ELF-1 (cell line): ENCODE measurements at places on chromosomes 5 and 9.

- DNase-seq, result no peak
Measured at GRCh38 chr9:86575825-86576525, 221.8 kb upstream of the TUT7 start.

DNA sequence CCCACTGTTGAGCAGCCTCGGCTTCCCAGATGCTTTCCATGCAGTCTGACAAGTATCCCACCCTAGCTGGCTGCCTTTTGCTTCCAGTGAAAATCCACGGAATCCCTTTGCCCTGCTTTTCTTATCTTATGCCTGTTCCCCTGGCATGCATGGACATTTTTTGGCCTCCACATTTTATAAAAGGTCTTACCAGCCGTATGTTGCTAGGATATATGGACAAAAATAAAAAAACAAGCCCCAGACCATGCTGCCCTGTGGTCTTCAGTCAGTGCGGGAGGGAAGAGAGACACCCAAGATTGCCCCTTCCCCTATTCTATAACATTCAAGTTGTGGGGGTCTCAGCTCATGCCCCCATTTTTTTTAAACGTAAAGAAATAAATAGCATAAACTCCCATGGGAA is 129.6 kb downstream of the COL23A1 start:
- DNase-seq, result no peak

DNA sequence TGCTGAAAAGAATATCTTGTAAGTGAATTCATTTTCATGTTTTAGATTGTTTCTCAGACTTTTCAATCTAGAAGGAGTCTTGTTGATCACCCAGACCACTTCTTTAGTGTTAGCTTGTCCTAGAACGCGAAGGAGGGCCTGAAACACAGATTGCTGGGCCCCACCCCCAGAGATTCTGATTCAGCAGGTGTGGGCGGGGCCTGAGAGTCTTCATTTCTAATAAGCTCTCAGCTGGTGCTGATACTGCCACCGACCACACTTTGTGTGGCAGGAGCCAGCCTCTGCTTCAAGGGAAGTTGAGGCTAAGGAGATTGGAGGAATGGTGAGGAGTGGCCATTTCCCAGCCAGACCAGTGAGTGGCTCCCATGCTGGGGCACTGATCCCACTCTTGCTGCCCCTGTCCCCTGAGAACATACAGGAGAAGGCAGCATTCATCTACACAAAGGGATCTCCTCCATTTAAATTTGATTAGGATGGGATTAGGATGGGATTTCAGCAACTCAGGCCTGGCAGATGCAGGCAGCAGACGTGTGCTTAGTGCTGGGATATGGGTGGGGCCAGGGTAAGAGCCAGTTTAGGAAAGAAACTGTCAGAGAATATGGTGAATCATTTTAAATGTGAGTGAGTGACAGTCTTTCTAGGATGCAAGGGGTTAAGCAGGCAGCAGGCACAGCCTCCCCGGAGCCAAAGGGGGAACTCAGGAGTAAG is 35.9 kb downstream of the ZNF618 start:
- no peak for DNase-seq

- DNase-seq, result no peak
Measured at GRCh38 chr9:70466976-70467561, 52.6 kb upstream of the KLF9 start.

GRCh38 chr9:87146933-87147332 is 199.6 kb upstream of the GAS1 start:
- DNase-seq, result no peak

GRCh38 chr5:96690861-96691260 is 28.7 kb downstream of the CAST start:
- no peak for DNase-seq

GRCh38 chr5:19977099-19977498 is 10.9 kb downstream of the CDH18 start:
- no peak for DNase-seq

GRCh38 chr5:172199446-172199845 is 5.5 kb downstream of the EFCAB9 start:
- DNase-seq, result no peak

DNA sequence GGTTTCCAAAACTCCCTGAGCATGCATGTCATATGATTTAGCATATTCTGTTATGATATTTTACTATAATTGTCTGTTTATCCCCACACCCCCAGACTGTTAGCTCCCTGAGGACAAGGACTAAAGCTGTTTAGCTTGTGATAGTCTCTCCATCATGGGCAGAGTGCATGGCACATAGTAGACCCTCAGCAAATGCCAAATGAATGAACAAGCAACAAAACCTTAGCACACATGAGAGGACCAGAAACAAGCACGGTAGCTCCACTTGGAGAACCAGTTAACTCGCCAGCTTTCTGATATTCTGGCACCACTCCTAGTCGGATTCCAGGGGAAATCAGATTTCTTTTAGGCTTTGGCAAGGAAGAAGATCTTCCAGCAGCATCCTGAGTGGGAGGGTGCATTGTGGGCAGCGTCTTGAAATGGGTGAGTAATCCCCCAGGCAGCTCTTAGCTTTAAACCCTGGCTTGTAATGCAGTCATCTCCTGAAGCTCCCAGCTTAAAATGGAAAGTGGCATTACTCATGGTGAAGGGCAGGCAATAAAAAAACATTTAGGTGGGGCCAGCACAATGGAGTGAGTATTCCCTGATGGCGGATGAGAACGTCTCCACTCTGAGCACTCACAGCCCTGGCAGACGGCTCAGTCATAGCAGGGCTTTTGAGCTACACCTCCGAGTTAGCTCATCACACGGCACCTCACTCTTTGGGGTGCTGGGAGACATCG is 41.1 kb downstream of the FGF1 start:
- peak; percentile 52 for DNase-seq

DNA sequence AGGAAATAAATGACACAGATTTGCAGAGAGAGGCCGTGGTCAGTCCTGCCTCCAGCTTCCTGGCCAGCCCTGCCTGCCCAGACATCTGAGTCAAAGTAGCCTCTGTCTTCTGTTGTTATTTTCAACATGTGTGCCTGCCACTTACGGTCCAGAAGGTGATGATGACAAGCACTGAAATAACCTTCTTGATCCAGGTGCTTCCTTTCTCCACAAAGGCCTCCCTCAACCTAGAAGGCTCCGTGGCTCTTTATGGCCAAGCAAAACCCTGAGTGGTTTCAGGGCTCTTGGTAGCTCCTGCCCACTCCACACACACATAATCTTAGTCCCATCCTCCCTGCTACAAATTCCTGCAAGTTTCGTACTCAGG is 34.1 kb upstream of the SLC6A19 start:
- no peak for DNase-seq

DNA sequence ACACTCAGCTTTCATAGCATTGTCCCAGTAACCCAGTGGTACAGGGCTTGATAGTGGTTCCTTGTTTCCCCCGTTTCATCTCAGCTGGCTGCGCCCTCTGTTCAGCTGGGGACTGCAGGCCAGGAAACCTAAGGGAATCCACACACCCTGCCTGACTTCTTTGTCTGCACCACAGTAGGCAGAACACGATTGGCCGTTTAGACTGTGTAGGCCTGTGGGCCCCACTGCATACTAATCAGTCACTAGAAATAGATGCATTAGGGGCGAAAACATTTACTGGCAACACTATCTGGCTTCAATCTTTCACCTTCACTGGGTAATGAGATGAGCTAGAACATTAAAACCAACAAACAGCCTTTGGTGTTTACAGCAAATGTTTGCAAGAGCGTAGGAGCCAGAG is 512.7 kb upstream of the BRINP1 start:
- no peak for DNase-seq

DNA sequence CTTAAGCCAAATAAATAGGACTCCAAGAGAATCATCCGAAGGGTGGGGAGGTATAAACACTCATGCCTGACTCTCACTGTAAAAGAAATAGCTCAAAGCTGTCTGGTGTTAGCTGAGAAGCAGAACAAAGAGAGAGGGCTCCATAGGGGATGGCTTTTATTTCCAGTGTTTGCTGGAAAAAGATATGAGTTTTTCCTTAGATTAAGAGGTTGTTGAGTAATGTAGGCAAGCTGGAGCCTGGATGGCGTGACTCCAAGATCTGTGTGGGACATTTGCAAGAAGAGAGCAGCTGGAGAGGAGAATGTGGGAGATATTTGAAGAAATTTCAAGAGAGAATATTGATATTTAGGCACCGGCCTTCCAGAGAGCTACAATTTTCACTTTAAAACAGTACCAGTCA is 793.7 kb upstream of the RGMB start:
- no peak for DNase-seq

GRCh38 chr5:7801891-7802614 is 48.9 kb downstream of the CFAP90 start:
- no peak for DNase-seq

DNA sequence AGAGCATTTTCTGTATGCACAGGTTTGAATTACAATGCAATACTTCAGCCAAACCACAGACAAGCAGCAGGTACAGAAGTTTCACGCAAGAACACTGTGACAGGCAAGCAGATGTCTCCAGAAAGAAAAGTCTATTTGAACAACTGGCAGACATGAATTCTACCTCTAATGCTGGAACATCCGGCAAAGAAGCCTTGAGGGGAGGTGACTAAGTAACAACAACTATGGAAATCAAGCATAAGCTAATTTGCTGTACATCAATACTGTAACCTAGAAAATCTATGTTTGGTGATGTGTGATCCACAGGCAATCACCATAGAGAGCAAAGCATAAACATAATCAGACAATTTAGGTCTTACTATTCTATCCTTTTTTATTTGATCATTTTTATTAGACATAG is 65.5 kb downstream of the PLK2 start:
- no peak for DNase-seq

DNA sequence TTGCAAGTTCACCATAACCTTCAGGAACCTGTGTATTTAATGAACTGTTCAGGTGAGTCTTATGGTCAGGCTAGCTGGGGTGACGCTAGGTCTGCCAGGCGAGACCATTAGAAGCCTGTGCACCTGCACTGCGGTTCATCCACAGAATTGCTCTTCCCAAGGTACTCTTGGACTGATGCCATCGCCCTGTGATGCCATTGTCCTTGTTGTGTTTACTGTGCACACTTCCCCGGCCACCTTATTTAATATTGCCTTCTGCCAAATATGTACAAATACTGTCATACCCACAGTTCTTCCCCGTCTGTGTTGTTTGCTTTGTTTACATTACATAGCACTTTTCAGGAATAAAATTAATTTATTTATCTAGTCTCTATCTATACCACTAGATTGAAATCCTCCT is 66.3 kb downstream of the RCL1 start:
- no peak for DNase-seq

DNA sequence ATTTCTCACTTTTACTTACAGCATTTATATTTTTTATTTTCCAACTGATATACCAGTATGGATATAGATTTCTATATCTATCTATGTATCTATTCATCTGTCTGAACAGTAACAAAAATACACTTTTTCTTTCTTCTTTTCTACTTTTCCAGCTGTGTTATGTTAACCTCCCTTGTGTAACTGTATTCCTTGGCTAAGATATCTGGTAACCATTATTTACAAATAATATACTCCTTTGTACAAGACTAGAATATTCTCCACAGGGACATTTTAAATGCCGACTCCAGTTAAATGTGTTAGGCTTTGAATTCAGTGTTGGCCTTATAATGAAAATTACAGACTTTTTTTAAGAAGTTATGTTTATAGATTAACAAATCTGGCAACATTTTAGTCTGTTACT is 168.7 kb downstream of the XRCC4 start:
- no peak for DNase-seq

DNA sequence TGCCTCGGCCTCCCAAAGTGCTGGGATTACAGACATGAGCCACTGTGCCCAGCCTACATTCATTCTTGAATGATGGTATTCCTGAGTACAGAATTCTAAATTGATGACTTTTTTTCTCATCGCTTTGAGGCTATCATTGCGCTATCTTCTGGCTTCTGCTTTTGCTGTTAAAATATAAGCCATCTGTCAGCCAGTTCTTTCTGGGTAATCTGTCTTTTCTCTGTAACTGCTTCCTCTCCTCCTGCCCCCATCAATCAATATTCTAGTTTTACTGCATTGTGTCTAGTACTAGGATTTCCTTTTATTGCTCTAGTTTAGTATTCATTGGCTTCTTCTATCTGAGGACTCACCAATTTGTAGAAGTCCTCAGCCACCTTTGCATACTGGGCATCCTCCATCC is 89.0 kb downstream of the PLPP1 start:
- no peak for DNase-seq

DNA sequence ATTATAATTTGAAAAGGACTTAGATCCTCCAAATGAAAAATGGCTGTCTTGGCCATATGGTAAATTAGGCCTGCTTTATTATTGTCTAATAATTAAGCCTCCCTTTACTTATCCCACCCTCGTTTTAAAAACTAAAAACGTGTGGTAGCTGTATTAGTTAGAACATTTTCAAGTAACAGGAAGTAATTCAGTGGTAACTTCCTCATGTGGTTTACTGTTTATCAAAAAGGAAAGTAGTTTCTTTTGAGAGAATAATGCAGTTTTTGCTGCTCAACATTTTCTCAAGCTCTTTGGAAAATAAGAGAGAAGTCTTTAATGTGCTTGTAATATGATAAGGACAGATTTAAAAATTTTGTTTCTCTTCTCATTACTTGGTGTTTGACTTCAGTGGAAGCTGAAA is 26.0 kb downstream of the ZCCHC7 start:
- no peak for DNase-seq

GRCh38 chr5:138370537-138370936 is 18.1 kb downstream of the KDM3B start:
- no peak for DNase-seq

GRCh38 chr9:103203172-103203571 is 208.0 kb downstream of the CYLC2 start:
- no peak for DNase-seq

DNA sequence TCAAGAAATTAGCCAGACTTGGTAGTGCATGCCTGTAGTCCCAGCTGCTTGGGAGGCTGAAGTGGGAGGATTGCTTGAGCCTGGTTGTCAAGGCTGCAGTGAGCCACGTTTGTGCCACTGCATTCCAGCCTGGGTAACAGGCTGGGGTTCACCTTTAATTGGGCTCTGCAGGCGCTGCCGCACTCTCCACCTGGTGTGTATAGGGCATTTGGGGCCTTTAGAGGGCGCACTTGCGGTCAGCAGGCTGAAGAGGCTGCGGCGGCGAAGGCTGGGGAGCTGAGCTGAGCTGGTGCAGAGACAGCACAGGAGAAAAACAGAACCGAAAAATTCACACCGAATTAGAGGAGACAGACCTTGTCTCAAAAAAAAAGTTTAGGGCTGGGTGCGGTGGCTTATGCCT is 31.2 kb downstream of the CDK7 start:
- peak; percentile 73 for DNase-seq

GRCh38 chr5:94376672-94377345 is 241.6 kb downstream of the KIAA0825 start:
- no peak for DNase-seq

- no peak for DNase-seq
Measured at GRCh38 chr5:154485096-154485491, 7.1 kb upstream of the HAND1 start.

DNA sequence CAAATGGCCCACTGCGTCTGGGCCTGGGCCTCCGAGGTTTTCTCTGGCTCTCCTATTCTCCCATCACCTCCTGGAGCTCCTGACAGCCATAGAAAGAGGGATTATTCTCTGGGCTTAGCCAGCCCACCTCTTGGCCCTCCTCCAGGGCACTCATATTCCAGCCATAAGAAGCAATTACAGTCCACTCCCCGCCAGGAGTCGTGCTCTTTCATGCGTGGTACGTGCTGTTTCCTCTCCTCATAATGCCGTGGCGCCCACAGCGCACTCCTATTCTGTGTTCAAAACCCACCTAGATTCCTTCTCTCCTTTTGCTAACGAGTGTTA is 240.8 kb upstream of the ZNF462 start:
- no peak for DNase-seq
